ENCODE measurements at places on chromosomes 1 and 21.

GRCh38 chr1:94864821-94865220, 44.7 kb downstream of the SLC44A3 start:
- no peak for DNase-seq

- DNase-seq = no peak
These were observed 53.3 kb upstream of the HOOK1 start for GRCh38 chr1:59761443-59761842.

DNA sequence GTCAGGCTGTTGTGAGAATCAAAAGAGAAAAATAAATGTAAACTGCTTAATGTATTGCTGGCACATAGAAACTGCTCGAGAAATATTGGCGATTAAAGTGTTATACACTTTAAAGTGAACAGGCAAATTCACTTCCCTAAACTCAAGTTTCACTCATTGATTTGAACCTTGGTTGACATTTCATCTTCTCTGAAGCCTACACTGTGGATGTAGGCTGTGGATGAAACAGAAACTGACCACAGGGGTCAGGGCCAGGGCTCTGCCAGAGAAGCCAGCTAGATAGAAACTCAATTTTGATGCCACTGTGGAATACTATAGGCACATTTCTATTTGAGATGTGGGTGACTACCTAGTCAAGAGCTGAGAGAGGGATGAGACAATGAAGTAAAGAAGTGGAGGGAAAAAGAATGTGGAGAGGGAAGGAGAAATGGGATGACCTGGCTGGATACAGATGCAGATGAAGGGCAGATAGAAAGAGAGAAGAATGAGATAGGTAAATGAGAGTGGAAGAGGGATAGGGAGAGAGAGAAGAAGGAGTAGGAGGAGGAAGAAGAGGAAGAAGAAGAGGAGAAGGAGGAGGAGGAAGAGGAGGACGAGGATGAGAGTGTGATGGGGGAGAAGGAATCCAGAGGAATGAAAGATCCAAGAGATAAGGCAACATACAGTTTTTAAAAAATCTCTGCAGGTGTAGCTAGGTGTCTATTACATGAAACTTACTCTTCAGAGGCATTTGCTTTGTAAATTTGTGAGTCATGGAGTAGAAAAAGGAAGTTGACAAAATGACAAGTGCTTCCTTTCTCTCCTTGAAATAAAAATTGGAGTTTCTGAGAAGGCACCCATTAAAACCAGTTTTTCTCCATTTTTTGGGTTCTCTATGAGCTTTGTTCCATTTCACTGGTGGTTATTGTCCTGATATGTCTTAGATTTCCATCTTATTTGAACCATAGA, 17.4 kb upstream of the CD1D start:
- no peak for DNase-seq

DNA sequence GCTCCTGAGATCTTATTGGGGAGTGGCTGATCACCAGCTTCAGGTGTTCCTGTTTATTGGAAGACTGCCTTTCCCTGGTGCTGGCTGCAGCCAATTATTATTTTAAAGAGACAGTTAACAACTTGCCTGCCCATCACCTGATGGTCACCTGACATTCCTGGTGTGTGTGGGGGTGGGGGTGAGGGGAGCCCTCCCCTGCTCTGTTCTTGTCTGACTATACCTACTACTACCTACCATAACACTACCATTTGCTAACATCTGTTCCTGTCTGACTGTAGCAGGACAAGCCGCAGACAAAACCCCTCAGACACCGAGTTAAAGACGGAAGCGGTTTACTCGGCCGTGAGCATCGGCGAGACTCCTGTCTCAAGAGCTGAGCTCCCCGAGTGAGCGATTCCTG, 54.9 kb upstream of the NBPF3 start:
- DNase-seq = no peak

DNA sequence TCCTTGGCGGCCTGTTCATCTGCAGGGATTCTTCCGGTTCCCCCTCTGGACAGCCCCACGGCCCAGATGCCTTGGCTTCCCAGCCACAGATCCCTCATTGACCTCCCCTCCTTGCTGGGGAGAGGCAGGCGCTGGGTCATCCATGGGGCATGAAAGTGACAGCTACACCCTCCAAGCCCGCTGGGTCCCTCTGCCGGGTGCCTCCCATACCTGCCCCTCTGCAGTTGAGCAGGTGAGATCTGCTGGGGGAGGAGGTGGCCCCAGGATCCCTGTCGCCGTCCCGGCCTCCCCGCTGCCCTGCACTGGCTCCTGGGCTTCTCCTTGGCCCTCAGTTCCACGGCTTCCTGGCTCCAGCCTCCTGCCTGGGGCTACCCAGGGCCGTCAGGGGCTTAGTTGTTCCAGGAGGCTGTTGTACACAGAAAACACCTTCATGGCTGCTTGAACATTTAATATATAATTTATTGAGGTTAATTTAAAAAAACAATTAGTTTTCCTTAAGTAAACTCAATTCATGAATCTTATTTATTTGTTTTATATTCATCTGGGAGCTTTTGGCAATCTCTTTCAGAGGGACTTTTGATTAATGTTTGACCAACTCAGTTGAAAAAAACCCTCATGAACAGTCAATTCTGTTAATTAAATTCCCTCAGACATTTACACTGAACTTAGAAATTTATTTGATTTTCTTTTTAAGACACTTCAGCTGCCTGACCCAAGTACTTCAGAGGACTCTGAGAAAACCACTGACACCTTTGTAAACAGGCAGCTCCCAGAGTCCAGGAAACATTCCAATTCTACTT, 67.6 kb upstream of the ABCG1 start:
- no peak for DNase-seq

DNA sequence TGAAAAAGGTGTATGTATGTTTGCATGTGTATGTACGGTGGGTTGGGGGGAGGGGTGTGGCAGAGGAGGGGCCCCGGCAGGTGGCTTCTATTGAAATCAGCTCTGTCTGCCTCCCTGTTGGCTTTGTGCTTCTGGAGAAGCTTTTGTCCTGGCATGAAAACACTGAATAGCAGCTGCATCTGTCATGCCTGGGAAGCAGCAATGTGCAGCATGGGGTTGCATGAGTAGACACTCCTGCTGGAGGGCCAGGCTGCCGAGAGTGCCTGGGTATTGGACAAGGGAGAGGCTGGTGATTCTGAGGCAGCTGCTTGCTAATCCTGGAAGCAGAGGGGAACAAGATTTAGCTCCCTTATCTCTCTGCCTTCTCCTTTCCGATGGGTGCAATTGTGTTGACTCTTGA, 20.5 kb downstream of the MAPKAPK2 start:
- DNase-seq = no peak

DNA sequence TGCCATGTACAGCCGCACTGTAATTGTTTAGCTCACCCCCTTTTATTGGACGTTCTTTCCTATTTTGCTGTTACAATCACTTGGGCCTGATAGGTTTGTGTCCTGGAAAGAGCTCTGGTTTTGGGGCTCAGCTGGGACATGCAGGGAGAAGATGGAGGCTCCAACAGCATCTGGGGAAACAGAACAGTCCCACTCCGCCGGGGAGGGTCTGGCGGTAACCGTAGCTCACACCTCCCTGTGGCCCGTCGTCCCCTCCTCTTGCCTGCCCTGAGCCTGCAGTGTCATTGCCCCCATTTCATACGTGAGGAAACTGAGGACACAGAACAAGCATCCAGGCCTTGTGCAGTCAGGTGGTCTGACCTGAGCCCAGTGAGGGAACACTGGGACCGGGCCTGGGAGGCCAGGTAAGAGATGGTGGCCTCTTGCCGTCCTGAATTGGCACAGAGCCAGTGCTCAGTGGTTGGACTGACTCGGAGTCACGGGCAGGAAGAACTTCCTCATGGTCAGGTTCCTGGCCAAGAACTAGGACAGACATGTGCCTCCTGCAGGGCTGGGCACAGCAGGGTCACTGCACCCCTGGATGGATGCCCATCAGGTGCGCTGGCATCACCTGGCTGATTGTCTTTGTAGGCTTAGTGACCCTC, 41.8 kb downstream of the S100B start:
- DNase-seq = no peak

GRCh38 chr1:45673956-45674355, 12.4 kb downstream of the GPBP1L1 start:
- no peak for DNase-seq

DNA sequence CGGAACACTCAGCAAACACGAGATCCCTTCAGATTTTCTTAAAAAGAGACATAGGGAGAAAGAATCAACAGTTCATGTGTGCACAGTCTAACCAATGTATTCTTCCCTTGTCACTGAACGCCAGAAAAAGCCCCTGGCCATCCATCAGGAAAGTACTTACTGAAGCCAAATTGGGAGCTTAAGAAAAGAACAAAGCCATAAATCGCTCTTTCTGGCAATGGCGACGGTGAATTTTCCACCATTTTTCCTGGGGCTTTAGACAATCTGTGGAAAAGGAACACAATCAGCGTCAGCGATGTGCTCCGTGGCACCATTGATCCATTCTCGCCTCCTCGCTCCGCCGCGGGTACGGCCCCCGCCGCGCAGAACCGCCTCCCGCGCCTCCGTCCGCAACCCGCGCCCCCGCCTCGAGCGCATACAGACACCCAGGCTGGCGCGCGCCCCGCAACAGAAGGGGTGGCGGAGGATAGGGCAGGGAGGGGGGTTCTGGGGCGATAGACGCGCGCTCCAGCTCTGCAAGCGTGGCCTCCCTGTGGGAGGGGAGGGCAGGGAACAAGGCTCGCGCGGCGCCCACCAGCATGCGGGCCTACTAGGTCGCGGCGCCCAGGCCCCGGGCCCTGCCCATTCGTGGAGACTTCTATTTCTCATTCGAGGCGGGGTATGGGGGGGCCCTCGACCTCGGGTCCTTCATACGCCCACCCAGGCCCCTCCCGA, 440 bp downstream of the PIGP start:
- DNase-seq = peak; percentile 40

- DNase-seq = no peak
These were observed 62.0 kb upstream of the ST6GALNAC3 start for GRCh38 chr1:76012341-76013205.

DNA sequence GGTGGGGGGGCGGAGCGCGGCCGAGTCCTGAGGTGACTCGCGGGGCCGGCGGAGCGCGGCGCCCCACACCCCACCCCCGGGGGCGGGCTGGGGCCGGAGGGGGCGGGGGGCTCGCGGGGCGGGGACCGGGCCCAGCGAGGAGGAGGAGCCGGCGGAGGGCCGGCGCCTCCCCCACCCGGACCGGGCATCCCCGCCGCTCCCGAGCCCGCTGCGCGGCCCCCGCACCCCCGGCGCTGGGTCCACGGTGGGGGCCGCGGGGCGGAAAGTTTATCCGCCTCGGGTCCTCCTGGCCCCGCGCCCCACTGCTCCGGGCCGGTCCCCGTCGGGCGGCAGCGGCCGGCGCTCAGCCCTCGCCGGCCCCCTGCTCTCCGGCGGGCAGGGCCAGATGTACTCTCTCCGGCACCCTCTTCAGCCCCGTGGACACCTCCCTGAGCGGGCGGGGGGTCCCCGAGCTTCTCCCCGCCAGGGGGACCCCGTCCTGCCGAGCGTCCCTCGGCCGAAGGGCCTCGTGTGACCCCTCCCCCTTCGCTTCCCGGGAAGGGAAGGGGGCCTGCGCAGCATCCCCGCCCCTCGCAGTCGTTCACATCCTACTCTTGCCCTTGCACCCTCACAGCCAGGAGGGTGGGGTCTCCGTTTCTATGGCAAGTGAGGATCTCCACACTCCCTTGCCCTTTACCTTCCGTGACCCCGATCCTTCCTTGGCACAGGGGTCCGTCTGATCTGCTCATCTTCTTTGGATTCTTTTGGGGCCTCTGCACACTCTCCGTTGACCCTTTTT, 663 bp downstream of the CAMTA1 start:
- DNase-seq = no peak

GRCh38 chr21:28148400-28149064, 844.1 kb downstream of the LTN1 start:
- DNase-seq = no peak

DNA sequence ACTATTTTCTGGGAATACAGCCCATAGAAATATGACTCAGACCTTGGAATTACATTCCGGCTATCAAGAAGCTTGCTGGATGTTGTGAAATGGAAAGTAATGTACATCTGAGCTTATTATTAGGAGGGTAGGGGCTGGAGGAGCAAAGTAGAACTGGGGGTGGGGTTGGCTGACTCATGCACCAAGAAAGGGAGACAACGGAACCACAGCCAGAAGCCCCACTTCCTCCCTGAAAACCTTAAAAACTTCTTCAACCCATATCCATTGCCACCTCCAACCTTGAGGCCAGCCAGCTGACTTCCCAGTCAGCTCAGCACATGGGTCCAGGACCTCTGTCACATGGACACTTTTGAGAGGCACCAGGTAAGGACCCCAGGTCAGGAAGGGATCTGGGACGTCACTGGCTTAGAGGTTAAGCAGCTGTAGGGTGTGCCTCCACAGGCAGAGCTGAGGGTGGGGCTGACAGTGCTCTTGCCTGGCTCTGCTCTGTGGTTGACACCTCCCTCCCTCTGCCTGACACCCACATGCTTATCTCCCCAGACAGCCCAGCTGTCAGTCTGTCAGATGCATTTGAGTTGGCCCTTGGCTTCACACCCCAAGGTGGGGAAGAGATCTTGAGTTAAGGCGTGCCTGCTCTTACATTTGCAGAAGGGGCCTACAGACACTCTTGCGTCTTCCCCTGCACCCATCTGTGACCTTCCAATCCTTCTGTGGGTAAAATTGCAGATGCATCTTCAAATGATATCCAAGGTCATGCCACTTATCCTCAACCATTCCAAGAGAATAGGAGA, 5.7 kb upstream of the ZNF683 start:
- peak; percentile 89 for DNase-seq

GRCh38 chr1:22888320-22889075, 84.2 kb downstream of the LACTBL1 start:
- DNase-seq = no peak

All from AG09319 (cell line).